Fibroblast of skin of right quadriceps (primary cell): ENCODE measurements at places on chromosomes 12 and 14.

DNA sequence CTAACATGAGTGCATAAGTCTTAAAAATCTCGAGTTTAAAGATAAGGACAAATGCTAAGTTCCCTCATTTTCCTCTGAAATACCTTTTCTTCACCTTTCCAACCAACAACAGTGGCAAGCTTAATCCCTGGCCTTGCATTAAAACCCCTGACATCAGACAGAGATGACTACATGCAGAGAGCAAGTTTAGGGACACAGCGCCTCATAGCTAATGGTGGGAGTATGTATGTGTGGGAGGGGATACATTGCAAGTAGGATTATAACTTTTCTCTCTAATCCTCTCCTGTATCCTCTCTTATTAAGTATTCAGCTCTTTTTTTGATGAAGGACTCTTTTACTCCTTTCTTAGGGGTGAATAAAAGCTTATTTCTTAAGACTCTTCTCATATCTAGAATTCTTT is 547.1 kb downstream of the CCER1 start:
- no peak for DNase-seq

GRCh38 chr12:71942259-71942658 is 3.6 kb downstream of the TPH2 start:
- no peak for DNase-seq

DNA sequence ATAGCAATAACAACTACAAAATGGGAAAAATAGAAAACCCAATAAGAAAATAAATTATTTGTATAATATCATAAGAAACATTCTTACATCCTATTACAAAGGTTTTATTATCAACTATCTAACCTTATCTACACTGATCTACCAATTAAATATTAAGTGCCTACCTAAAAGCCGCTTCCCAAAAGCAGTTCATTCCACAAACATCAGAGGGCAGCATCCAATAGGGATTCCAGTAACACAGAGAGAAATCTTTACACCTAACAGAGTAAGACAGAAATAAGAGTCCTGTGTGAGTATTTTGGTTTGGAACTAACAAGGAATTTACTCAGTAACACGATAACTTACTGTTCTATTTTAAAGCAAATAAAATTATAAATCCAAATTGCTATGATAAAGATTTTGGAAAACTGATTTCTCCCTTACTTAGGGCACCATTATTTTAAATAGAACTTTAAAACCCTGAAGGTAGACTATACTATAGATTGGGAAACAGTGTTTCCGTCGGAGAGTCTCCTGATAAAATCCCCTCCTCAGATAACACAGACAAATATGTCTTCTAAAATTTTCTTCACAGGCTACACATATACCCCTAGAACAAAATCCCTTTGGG is 15.0 kb downstream of the GXYLT1 start:
- peak; percentile 72 for DNase-seq

DNA sequence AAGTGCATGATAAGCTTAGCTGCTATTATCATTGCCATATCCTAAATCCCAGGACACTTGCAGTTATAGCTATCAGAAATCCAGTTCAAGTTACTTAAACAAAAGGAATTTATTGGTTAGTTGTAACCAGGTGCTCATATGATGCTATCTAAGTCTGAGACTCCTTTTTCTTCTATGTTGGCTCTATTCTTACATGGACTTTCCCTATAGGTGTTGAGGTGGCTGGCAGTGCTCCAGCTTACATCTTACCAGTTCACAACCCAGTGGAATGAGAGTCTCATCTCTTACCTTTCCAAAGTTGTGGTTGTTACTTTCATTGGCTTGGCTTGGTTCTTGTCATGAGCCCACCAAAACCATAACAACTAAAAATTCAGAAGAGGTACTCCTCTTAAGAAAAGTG is 94.6 kb downstream of the DACT1 start:
- DNase-seq = no peak

GRCh38 chr14:75660238-75660629 is 442 bp downstream of the ERG28 start:
- DNase-seq = no peak

- no peak for DNase-seq
These were observed 17.3 kb downstream of the EPYC start for GRCh38 chr12:90987520-90987919.

DNA sequence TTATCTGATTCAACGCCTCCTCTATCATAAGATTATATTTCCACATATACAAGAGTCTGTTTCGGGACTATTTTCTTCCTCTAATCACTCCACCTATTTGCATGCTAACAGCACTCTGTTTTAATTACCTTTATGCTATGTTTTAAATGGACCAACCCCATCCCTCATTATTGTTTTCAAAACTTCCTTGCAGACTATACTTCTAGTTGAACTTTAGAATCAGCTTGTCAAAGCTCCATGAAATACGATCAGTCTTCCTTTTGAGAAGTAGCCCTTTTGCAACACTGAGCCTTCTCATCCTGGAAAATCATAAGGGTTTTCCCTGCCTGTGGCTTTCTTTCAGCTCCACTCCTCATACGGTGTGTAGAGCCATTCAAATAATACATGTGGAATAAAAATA is 36.9 kb downstream of the ATG14 start:
- DNase-seq = no peak
